ENCODE measurements at places on chromosomes 5 and 9.
A peak's percentile ranks its signal among the peaks of the same experiment; 100 is the strongest.

GRCh38 chr9:17967731-17968130, 388.9 kb downstream of the SH3GL2 start:
- no peak for DNase-seq

DNA sequence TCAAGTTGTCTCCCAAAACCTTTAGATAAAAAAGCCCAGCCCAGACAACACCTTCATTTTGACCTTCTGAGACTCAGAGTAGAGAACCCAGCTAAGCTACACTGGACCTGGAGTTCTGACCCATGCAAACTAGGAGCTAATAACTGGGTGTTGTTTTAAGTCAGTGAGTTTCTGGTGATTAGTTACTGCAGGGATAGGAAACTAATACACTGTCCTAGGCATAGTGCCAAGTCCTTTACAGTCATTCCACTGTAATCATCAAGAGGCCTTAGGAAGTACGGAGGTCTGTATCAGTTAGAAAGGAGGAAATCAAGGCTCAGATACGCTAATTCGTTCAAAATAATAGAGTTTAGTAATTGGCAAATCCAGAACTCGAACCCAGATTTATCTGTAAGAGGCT, 197.9 kb downstream of the KCTD16 start:
- peak; percentile 14 for DNase-seq

GRCh38 chr5:96752341-96753016, 55.3 kb downstream of the ERAP1 start:
- DNase-seq: peak; percentile 76

GRCh38 chr5:139919308-139919707, 123.7 kb downstream of the PSD2 start:
- no peak for DNase-seq

- DNase-seq: no peak
Observed at GRCh38 chr5:111386832-111387162, 125.5 kb downstream of the STARD4 start.
